ENCODE measurements at places on chromosomes 2 and 18.
A peak's percentile ranks its signal among the peaks of the same experiment; 100 is the strongest.

GRCh38 chr2:232286001-232286868, 92.3 kb upstream of the ALPP start:
- H3K27me3 ChIP-seq = no peaks in the 10 kb centered on the region
- no peak for DNase-seq
- H3K36me3 ChIP-seq = no peaks in the 10 kb centered on the region
- H3K27ac ChIP-seq = no peak overlapping the region

DNA sequence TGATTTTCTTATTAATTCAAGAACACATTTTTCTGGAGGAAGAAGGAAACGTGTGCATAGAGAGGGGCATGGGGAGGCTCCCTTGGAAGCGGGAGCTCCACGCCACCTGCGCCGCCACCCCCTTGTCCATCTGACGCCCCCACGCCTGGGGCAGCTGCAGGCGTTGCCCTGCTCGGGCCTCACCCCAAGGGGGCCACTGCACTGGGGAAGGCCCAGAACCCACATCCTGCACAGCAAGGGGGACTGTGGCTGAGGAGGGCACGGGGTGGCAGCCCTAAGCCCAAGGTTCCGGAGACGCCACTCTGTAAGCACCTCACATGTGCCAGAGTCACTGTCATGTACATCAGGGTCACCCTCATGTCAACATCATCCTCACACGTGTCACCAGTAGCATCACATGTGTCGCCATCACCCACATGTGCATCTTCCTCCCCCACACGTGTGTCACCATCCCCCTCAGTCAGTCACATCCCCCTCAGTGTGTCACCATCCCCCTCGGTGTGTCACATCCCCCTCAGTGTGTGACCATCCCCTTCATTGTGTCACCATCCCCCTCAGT, 486.7 kb upstream of the SALL3 start:
- DNase-seq = no peak
- no peaks in the 10 kb centered on the region for H3K27me3 ChIP-seq
- H3K36me3 ChIP-seq = no peaks in the 10 kb centered on the region

- H3K4me1 ChIP-seq = no peaks in the 10 kb centered on the region
- no peak overlapping the region for H3K4me3 ChIP-seq
- no peaks in the 10 kb centered on the region for H3K27me3 ChIP-seq
- no peak for DNase-seq
- H3K36me3 ChIP-seq = no peaks in the 10 kb centered on the region
These were observed 228.0 kb downstream of the PIK3C3 start for GRCh38 chr18:42182728-42183700.

- H3K36me3 ChIP-seq = no peaks in the 10 kb centered on the region
- no peaks in the 10 kb centered on the region for H3K4me1 ChIP-seq
- no peaks in the 10 kb centered on the region for H3K27me3 ChIP-seq
- no peak overlapping the region for H3K27ac ChIP-seq
- no peak overlapping the region for H3K4me3 ChIP-seq
- DNase-seq = no peak
These were observed 81.3 kb downstream of the TFCP2L1 start for GRCh38 chr2:121203591-121204249.

GRCh38 chr2:42770288-42771131, 6.6 kb upstream of the OXER1 start:
- no peak overlapping the region for H3K4me3 ChIP-seq
- H3K27ac ChIP-seq = no peak overlapping the region
- peak; percentile 92 for DNase-seq
- H3K4me1 ChIP-seq = peaks cover 3% of the 10 kb centered on the region

DNA sequence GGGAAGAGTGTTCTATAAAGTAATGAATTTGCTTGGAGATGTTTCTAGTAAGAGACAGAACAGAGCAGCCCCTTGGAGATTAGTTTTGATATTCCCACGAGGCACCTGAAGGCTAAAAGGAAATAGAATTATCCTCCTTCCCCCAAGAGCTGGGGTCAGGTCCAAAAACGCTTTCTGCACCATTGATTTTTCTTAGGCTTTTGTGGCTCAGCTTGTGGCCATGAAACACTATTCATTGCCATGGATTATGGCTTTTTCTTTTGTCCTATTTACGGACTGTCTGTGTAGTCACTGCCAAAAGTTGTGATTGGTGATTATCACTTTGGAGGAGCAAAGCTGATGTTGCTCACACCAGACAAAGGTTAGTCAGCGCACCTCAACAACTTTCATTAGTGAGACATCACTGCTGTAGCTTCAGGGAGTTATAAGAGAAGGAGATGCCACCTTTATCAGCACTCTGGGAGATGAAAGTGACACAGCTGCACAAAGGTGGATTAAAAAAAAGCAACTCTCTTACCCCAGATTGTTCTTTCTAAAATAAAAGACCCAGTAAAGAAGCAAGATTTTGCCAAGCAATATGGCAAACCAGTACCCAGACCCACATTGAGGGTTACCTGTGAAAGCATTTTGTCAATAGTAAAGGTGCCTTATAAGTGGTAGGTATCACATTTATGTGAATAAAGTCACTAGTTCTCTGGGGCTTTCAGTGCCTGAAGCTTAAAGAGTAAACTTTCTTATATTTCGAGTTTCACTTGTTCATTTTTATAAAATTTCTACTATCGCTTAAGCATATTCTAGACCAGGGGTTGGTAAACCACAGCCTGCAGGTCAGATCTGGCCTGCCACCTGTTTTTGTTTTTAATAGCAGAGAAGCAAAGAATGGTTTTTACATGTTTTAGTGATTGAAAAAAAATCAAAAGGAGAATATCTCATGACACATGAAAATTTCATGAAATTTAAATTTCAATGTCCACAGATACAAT, 10.6 kb downstream of the CXCR4 start:
- no peaks in the 10 kb centered on the region for H3K36me3 ChIP-seq
- H3K27ac ChIP-seq = no peak overlapping the region
- H3K4me3 ChIP-seq = no peak overlapping the region

DNA sequence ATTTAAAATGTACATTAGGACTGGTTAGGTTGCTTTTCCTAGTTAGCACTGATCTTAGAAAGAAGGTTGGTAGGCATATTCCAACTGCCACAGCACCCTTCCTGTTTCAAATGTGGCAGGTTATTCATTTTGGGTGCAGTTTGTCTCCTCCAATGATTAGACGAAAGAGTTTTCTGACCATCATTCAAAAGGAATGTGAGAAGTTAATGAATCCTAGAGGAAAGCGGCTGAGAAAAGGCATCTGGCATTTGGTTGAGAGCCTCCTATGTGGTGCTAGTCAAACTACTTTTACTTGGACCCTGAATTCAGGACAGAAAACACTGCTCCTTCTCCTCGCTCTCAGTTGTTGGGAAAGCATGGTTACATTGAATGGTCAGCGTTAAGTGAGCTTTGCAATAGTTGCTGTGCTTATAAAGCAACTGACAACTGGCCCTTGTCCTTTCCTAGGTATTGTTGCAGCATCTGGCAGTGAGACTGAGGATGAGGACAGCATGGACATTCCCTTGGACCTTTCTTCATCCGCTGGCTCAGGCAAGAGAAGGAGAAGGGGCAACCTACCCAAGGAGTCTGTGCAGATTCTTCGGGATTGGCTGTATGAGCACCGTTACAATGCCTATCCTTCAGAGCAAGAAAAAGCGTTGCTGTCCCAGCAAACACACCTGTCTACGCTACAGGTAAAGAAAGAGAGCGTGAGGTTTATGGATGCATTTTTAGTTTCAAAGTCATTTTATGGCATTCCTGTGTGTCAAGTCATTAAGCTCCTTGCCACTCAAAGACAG, 6.1 kb downstream of the TGIF1 start:
- peaks cover 8% of the 10 kb centered on the region for H3K36me3 ChIP-seq
- no peaks in the 10 kb centered on the region for H3K27me3 ChIP-seq
- peaks cover 11% of the 10 kb centered on the region for H3K4me1 ChIP-seq
- DNase-seq = peak; percentile 83
- peak overlapping the region; percentile 15 for H3K27ac ChIP-seq
- H3K4me3 ChIP-seq = no peak overlapping the region

GRCh38 chr2:43467891-43468290, 127.9 kb downstream of the THADA start:
- no peaks in the 10 kb centered on the region for H3K36me3 ChIP-seq
- H3K27ac ChIP-seq = no peak overlapping the region
- DNase-seq = no peak
- peaks cover 3% of the 10 kb centered on the region for H3K4me1 ChIP-seq
- H3K4me3 ChIP-seq = no peak overlapping the region
- no peaks in the 10 kb centered on the region for H3K27me3 ChIP-seq

DNA sequence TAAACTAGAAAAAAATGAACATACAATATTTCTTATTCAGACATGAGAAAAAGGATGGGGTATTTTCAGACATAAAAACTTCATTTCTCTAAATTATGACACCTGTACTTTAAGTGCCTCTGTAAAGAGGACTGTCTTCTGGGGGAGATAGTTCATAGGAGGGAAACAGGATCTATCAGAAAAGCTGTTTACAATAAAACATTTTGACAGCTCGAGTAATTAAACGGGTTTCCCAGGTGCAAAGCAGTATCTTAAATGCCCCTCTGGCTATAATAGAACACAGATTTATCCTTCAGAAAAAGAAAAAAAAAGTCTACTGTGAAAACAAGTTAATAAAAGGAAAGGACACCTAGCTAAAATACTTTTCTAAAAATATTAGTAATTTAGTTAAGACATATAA, 311.4 kb upstream of the UBE2E3 start:
- no peak for DNase-seq
- H3K27me3 ChIP-seq = no peaks in the 10 kb centered on the region
- no peaks in the 10 kb centered on the region for H3K36me3 ChIP-seq
- no peaks in the 10 kb centered on the region for H3K4me1 ChIP-seq

DNA sequence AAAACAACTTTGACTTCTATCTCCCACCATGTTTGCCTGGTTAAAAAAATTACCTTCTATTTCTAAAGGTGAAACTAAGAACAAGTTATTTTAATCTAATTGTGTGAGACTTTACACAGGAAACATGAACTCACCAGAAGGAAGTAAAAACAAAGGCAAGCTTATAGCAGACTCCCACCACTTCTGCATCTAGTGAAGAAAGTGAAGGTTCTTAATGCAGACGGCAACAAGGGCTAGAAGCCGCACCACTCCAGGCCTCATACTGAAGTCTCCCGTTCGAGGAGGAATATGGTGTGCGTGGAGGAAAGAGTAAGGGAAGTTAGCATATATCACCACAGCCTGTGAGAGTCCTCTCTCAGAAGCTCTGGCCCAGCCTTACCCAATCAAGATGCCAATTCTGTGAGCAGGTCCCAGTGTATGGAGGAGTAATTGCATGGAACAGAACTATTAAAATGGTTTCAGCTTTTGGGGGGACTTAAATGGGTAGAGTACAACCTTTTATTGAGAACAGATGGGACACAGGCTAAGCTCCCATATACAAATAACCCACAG, 958.7 kb downstream of the BCL11A start:
- DNase-seq = no peak
- no peak overlapping the region for H3K27ac ChIP-seq
- H3K27me3 ChIP-seq = no peaks in the 10 kb centered on the region
- no peaks in the 10 kb centered on the region for H3K36me3 ChIP-seq
- H3K4me1 ChIP-seq = no peaks in the 10 kb centered on the region
- no peak overlapping the region for H3K4me3 ChIP-seq

DNA sequence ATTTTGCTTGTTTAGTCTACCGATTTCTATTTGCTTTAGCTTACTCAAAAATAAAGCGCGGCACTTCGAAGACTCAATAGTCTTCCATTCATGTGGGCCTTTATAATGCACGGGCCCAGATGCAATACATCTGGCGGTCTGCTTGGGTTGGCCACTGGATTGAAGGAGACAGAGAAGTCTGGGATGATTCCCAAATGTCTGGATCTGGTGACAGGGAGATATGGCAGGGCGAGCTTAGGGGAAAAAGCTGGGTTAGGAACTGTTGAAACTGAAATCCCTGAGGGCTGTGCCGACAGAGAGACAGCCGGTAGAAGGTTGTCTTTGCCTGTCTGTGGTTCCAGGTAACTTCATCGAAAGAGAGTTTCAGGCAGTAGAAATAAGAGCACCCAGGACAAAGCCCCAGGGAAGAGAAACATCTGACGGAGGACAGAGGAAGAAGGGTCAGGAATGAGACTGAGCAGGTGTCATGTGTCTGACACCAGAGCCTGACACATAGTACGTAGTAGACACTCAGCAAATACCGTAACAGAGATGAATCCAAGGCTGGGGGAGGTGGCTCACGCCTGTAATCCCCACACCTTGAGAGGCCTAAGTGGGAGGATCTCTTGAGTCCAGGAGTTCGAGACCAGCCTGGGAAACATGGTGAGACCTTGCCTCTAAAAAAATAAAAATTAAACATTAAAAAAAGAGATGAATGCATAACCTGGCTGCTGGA, 13.6 kb downstream of the CLUL1 start:
- no peak overlapping the region for H3K4me3 ChIP-seq
- DNase-seq = no peak
- no peaks in the 10 kb centered on the region for H3K4me1 ChIP-seq
- no peaks in the 10 kb centered on the region for H3K36me3 ChIP-seq

- no peak overlapping the region for H3K4me3 ChIP-seq
- no peaks in the 10 kb centered on the region for H3K36me3 ChIP-seq
- H3K27ac ChIP-seq = no peak overlapping the region
- H3K4me1 ChIP-seq = no peaks in the 10 kb centered on the region
These were observed 108.2 kb downstream of the HAUS1 start for GRCh38 chr18:46212398-46212797.

DNA sequence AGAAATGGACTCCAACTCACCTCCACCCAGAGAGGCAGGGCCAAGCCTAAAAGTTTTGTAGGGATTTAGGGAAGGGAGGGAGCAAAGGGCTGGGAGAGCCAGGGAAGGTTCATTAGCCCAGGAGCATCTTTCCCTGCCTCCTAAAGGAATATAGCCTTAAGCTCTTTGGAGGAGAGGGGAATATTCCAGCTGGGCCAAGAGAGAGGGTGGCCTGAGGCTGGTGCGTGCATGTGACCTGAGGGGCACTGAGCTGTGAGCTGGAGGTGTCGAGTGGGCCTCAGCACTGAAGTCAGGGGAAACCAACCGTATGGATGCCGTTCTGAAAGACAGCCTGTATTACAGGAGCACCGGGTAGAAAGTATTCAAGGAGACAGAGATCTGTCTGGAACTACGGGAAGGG, 112.6 kb downstream of the KLHL29 start:
- DNase-seq = no peak
- H3K27me3 ChIP-seq = no peaks in the 10 kb centered on the region
- H3K4me1 ChIP-seq = peaks cover 3% of the 10 kb centered on the region
- H3K27ac ChIP-seq = no peak overlapping the region

GRCh38 chr2:44897406-44897805, 44.1 kb upstream of the SIX3 start:
- no peak for DNase-seq
- H3K4me3 ChIP-seq = no peak overlapping the region
- H3K27ac ChIP-seq = no peak overlapping the region
- no peaks in the 10 kb centered on the region for H3K36me3 ChIP-seq

GRCh38 chr2:100978582-100979191, 23.4 kb upstream of the RPL31 start:
- H3K4me3 ChIP-seq = no peak overlapping the region
- H3K4me1 ChIP-seq = no peaks in the 10 kb centered on the region
- no peak for DNase-seq
- no peaks in the 10 kb centered on the region for H3K27me3 ChIP-seq
- H3K27ac ChIP-seq = no peak overlapping the region
- no peaks in the 10 kb centered on the region for H3K36me3 ChIP-seq

GRCh38 chr2:26178246-26178645, 5.4 kb downstream of the GAREM2 start:
- H3K27me3 ChIP-seq = no peaks in the 10 kb centered on the region
- no peak overlapping the region for H3K27ac ChIP-seq
- DNase-seq = no peak
- H3K36me3 ChIP-seq = no peaks in the 10 kb centered on the region
